HCT116 (cell line): ENCODE measurements at places on chromosomes 4 and X.

GRCh38 chrX:130606425-130606824 lies 204.6 kb downstream of the RBMX2 start:
- no peak for DNase-seq

GRCh38 chr4:69800599-69800998 lies 40.2 kb upstream of the SULT1B1 start:
- DNase-seq, result no peak

- DNase-seq, result no peak
Measured at GRCh38 chrX:13376857-13377549, 57.1 kb upstream of the ATXN3L start.

GRCh38 chrX:71618787-71619186 lies 476 bp upstream of the CXCR3 start:
- DNase-seq, result no peak

- DNase-seq, result no peak
Measured at GRCh38 chrX:40012039-40012867, 85.5 kb downstream of the BCOR start.

- no peak for DNase-seq
Measured at GRCh38 chr4:159206427-159206871, 103.6 kb downstream of the RAPGEF2 start.
